ENCODE measurements at places on chromosomes 2 and 18.

- DNase-seq, result no peak
Observed at GRCh38 chr2:122748552-122749011, 993.1 kb downstream of the TSN start.

DNA sequence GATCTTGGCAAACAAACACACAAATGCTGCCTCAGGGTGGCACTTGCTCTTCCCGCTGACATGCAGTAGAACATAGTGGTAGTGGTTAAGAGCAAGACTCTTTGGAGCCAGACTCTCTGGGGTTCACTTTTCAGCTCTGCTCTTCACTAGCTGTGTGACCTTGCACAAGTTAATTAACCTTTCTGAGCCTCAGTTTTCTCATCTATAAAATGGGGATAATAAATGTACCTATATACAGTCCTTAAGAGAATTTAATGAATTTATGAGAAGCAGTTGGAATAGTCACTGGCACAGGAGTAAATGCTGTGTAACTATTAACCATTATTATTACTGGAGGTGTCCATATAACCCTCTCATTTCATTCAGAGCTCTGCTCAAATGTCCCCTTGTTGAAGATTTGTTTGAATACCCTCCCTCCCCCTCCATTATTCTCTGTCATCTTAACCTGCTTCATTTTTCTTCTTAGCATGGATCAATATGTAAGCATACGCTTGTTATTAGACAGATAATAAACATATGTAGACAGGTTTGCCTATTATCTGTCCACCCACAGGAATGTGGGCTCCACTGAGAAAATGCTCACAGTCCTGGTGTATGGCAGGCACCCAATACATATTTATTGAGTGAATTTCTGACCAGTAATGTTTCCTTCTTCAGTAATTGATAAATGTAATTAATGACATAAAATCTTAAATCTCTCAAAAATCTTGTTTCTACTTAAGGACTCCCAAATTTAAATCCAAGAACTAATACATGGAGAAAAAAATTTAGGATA lies 64.5 kb downstream of the TSPYL6 start:
- DNase-seq, result no peak

DNA sequence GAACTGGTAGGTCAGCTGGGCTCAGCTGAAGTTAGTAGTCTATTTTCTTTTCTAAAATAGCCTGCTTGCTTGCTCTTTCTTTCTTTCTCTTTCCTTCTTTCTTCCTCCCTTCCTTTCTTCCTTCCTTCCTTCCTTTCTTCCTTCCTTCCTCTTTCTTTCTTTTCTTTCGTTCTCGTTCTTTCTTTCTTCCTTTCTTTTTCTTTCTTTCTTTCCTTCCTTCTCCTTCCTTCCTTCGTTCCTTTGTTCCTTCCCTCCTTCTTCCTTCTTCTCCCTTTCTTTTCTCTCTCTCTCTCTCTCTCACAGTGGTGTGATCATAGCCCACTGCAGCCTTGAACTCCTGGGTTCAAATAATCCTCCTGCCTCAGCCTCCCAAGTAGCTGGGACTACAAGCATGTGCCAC lies 29.2 kb upstream of the KDM3A start:
- no peak for DNase-seq

DNA sequence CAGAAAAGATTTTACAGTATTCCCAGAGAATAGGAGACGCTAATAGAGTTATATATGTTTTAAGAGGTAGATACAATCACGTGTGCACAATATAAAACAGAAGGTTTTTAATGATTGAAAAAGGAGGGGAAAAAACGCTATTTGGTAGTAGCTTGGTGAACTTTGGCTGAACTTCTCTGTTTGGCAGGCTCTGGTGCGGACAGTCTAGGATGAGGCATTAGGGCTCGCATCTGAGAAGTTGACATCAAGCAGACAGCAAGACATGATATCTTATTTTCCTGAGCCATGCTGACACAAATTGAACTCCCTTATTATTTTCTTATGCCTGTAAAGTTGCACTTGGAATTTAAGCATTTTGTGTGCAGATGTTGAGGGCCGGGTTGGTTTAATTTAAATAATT lies 176.6 kb downstream of the EN1 start:
- DNase-seq, result no peak

- DNase-seq, result no peak
Observed at GRCh38 chr2:181589779-181590178, 67.1 kb downstream of the CERKL start.

- no peak for DNase-seq
Observed at GRCh38 chr2:234741976-234742375, 209.8 kb upstream of the SH3BP4 start.

DNA sequence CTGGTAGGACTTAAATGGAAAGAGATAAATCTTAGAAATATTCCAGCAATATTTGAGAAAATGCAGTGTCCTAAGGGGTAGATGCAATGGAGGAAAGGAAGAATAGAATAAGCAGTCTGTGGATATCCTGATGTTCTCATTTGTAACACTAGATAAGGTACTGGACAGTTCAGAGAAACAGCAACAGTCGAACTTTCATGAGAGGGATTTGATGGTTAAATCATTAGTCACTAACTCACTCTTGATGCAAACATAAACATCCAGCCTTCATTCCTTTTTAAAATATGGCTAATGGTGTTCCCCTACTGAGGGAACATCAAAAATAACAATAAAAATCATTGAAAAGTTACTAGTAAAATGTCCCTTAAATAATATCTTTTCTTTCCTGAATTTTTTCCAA lies 211.4 kb upstream of the SLC39A10 start:
- DNase-seq, result no peak

- DNase-seq, result no peak
Observed at GRCh38 chr18:35215026-35215425, 25.8 kb upstream of the ZNF397 start.

DNA sequence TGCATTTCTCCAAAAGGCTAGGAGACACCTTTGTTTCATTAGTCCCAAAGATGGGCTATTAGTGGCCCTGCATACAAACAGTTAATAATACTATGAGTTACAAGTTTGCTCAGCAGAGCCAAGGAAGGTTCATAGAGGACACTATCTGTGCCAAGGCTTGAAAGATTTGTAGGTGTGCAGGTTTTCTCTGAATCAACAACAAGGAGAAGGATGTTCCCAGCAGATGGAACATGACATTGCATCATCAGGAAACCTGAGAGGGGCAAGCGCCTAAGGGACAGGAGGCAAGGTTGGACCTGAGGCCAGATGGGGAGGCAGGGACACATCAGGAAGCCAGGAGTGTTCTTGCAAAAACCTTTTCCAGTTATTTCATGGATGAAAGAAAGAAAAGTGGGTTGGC lies 35.4 kb upstream of the STK17B start:
- no peak for DNase-seq

GRCh38 chr2:234469251-234469845 lies 27.5 kb downstream of the ARL4C start:
- peak; percentile 39 for DNase-seq

GRCh38 chr2:3730646-3731045 lies 27.3 kb downstream of the DCDC2C start:
- DNase-seq, result no peak

- DNase-seq, result peak; percentile 66
Observed at GRCh38 chr2:46815121-46815802, 100.3 kb downstream of the MCFD2 start.

- no peak for DNase-seq
Observed at GRCh38 chr2:84878459-84878858, 2.4 kb downstream of the TRABD2A start.

DNA sequence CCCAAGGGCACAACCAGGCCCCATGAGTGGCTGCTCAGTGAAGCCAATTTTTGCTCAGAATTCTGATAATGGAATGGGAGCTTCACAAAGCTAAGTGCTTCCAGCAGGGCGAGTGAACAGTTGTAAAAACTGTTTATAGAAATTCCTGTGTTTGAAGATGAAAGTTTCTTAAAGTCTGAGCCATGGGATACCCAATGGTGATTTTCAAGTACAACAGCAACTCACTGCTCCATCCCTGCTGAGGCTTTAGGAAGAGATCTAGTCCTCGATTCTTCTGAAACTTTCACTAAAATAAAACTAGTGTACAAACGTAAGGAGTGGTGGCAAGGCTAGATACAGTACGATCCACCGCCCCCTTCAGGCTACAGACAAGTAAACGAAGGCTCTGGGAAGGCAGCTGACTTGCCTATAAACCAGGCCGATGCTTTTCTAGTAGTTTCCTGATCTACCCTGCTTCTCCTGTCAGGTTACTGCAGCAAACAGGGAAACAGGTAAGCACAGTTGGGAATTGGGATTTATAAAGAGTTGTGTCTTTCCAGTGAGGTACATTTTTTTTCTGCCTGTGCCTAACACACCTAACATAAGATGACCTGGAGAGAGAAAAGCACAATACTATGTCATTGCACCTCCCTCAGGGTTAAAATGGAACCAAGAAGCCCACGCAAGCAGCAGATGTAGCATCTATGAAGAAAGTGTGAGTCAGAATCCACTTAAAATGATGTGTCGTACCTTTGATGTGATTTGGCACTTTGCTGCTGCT lies 108.7 kb downstream of the UXS1 start:
- peak; percentile 54 for DNase-seq

DNA sequence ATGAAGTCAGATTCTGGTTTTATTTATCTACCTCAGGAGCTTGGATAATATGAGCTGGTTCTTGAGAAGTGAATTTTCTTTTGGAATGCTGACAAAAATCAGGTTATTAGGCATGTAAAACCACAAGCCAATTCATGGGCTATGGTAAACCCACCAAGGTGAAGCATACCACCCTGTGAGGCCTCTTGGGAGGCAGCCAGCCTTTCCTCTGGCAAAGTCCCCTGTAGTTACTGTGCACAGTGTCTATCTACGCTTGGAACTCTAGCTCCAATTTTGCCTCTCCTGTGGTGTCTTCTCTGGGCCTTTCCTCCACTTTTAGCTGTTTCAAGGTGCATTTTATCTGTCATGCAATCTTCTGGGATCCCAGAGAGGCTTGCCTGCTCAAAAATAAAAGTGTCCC lies 242.7 kb upstream of the ZSWIM2 start:
- no peak for DNase-seq

GRCh38 chr18:70973626-70974025 lies 684.8 kb downstream of the SOCS6 start:
- DNase-seq, result no peak

GRCh38 chr2:10036095-10036884 lies 7.1 kb upstream of the KLF11 start:
- DNase-seq, result peak; percentile 90

GRCh38 chr18:67468038-67468437 lies 48.5 kb downstream of the DSEL start:
- DNase-seq, result no peak

DNA sequence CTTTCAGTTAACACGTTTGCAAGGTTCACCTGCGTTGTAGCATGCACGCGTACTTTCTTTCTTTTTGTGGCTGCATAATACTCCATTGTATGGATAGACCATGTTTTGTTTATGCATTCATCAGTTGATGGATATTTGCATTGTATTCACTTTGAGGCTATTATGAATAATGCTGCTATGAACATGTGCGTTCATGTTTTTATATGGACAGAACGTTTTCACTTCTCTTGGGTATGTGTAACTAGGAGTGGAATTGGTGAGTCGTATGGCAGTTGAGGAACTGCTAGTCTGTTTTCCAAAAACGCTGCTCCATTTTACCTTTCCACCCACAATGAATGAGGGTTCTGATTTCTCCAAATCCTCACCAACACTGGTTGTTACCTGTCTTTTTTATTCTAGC lies 244.3 kb downstream of the GLI2 start:
- DNase-seq, result no peak

DNA sequence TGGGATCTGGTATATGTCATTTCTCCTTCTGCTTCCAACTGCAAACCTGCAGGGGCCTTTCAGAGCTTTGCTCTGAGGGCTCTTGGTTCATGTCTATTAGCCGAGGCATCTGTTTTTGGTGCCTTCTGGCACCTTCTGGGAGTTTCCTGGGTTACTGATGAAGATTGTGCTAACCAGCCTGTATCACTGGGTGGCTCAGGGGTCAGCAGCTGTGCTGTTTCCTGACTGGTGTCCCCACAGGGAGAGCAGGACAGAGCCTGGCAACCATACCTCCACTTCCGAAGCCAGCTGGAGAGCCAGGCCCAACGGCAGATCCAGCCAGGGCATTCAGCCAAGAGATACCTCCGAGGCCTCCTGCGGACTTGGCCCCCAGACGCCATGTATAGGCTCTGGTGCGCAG lies 17.5 kb downstream of the KIAA2012 start:
- DNase-seq, result no peak

DNA sequence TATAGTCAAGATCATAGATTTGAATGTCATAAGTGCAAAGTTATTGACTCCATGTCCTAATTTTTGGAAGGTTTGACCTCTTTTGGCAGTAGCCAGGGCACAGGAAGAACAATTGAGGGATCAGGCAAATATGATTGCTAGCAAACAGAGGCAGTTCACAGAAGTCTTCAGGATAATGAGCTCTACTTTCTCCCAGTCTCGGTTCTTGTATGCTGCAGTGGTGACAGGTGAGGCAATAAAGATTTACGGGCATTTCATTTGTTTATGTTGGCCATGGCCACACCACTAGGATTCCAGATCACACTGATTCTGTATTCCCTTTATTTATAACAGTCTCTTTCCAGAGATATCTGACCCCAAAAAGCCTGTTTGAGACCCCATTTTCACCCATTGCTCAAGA lies 137.5 kb downstream of the UBR3 start:
- DNase-seq, result no peak

GRCh38 chr2:112155331-112156151 lies 17.4 kb downstream of the FBLN7 start:
- DNase-seq, result peak; percentile 39

GRCh38 chr2:1483551-1483950 lies 70.3 kb downstream of the TPO start:
- DNase-seq, result no peak

GRCh38 chr2:64972876-64973275 lies 16.3 kb upstream of the SLC1A4 start:
- DNase-seq, result no peak

GRCh38 chr2:216620786-216621185 lies 12.4 kb upstream of the IGFBP2 start:
- DNase-seq, result no peak

- DNase-seq, result no peak
Observed at GRCh38 chr2:157262248-157262647, 4.7 kb downstream of the GALNT5 start.

DNA sequence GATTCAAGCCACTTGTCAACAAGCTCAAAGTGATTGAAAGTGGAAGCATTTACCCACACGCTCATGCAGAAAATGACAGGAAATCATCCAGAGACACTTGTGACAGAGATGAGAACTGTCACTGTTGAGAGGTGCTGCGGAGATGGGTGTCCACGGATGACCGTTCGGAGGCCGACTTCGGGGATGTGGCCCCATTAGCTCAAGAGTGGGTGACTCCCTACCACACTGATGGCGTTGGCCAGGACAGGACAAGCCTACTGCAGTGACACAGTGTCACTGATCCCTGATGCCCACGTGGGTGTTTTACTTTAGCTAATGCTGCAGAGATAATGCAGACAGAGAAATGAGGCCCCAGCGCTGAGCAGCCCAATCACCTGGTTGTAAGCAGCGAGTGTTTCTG lies 81.5 kb upstream of the YWHAQ start:
- DNase-seq, result no peak

Data from suppressor macrophage (primary cell).